ENCODE measurements at places on chromosomes 3 and 15.

DNA sequence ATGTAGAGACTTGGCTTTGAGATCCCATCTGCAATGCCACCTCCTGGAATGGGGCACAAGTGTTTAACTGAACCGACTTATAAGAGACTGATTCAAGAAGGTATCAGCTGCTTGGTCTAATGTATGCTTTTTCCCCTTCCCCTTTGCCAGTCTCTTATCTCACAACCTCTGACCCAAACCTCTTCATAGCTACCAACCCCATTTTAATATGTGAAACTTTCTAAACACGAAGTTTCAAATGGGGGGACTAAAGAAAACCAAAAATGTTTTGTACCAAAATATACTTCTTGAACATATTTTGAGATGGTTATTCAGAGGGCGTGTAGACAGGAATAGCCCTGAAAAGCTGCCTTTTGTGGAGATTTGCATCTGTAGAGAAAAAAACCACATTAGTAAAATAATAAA, 73.1 kb downstream of the OXSM start:
- DNase-seq = no peak

GRCh38 chr3:41092844-41093243, 106.5 kb upstream of the CTNNB1 start:
- DNase-seq = no peak

- DNase-seq = no peak
Observed at GRCh38 chr3:139466360-139466759, 10.0 kb downstream of the RBP2 start.

GRCh38 chr15:56725386-56725785, 7.9 kb downstream of the ZNF280D start:
- DNase-seq = no peak

GRCh38 chr3:102577082-102577789, 142.4 kb downstream of the ZPLD1 start:
- no peak for DNase-seq

GRCh38 chr15:41506796-41507341, 6.8 kb downstream of the LTK start:
- no peak for DNase-seq

DNA sequence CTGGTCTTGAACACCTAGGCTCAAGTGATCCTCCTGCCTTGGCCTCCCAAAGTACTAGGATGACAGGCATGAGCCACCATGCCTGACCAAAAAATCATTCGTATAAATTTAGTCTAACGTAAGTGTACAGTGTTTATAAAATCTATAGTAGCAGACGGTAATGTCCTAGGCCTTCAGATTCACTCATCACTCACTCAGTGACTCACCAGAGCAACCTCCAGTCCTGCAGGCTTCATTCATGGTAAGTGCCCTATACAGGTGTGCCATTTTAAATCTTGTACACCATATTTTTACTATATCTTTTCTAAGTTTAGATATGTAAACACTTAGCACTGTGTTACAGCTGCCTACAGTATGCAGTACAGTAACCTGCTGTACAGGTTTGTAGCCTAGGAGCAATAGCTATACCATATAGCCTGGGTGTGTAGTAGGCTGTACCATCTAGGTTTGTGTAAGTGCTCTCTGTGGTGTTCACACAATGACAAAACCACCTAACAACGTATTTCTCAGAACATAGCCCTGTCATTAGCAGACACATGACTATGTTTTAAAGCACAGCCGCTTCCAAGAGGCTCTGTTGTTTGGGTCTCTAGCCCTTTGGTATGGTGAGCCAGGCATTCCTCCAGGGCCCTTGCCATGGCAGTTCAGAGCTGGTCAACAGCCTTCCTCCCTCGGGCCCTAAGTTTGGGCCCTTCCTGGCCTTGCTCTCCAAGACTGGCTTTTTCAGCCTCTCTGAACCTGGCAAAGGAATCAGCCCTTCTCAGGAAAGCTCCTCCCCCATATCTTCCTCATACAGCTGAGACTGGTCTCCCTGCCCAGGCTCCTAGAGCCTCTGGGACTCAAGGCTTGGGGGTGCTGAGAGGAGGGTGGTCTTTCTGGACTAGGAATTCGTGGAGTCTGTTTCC, 1.9 kb upstream of the CCDC9B start:
- DNase-seq = no peak

- peak; percentile 51 for DNase-seq
Observed at GRCh38 chr3:142987080-142987700, 14.2 kb upstream of the U2SURP start.

DNA sequence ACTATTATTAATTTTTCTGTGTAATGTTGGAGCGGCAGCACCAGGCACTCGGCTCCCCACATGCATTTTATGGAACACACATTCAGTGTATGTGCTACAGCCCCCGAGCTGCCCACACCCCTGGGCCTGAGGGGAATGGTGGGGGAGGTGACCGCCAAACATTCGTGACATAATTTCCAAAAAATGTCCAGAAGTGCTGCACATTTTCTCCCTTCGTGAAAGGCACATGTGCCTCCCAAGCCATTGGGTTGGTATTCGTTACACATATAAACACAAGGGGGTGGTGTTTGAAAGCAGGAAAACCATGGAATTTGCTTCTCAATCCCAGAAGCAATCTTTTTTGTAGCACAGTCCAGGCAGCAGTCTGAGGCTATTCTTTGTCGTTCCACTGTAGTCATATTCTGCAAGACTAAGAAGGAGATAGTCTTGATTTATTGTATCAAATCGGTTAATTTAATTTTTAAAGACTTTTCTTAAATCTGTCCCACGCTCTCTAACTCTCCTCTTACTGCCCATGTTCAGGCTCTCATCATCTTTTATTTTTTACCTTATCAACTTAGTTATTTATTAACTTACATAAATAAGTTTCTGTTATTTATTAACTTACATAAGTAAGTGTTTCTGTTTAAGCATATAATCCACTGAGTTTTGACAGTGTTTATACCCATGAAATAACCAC, 39.2 kb upstream of the POLR2M start:
- no peak for DNase-seq

DNA sequence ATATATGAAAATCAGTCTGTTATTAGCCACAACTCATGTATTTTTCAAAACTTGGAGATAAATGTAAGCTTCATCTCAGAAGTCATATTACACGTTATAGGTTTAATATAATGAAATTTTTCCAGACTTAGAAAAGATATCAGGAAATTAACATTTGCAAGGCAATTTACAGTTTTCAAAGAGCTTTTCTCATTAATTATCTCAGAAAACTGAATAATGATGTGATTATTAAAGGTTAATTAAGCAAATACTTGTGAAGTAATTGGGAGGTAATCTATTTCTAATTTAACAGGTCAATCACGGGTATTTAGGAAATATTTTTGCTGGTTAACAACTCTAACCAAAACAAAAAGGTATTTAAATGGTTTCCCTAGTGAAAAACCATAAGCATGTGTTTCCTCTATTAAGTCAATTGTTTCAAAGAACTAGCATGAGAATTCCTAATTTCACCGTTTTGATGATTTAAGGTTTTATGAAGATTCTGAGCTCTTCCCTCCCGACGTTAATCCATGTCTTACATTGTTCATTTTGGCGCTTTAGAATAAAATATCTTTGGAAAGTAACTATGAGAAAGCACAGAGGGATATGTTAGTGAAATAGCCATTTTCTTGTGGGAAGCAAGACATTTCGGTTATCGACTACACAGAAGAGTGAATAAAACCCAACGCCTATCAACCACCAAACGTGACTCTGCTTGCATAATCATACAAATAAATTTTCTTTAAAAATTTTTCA, 1.5 kb upstream of the NEO1 start:
- no peak for DNase-seq

DNA sequence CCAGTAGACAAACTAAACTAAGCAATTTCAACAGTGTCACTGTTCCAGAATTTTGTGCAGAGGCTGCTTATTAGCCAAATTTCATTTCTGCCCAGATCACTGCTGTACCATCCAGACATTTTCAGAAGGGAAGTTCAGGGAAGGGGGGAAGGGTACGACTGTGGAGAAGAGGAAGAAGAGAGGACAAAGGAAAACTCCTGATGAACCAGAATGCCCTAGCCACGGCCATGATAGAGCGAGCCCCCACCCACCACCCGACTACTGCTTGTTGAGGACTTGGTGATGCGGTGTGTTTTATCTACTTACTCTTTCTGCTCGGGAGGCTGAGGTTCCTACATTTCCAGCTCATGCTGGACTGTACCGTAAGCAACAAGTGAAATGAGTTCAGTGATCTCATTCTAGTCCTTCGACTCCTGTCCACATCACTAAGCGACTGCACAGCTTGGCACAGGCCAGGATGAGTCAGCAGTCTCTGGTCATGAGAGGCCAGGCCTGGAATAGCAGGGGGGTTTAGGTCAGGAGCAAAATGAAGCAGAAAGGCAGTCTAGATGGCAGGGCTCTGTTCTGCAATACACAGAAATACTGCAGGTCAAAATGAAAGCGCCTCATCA, 330.8 kb downstream of the TIGIT start:
- DNase-seq = no peak

GRCh38 chr15:61613729-61614128, 384.6 kb upstream of the RORA start:
- no peak for DNase-seq

DNA sequence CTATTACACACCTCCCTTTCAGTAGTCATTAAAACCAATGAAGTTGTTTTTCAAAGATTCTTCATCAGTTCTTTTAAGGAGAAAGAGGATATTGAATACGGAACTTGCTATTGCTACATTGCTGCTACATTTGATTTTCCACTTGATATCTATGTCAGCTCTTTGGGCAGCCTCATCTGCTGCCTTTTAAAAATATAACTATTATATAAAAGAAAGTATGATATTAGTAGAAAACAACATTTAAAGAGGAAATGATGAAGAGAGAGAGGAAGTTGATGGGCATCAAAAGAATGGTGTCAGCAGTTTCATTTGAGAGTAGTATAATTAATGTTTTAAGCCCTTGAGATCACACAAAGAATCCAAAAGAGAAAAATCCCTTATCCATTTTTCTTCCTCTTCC, 171.4 kb downstream of the NFKBIZ start:
- DNase-seq = peak; percentile 37

GRCh38 chr3:25424614-25425013, 3.4 kb upstream of the RARB start:
- no peak for DNase-seq

GRCh38 chr3:131704098-131704497, 201.3 kb upstream of the MRPL3 start:
- no peak for DNase-seq

DNA sequence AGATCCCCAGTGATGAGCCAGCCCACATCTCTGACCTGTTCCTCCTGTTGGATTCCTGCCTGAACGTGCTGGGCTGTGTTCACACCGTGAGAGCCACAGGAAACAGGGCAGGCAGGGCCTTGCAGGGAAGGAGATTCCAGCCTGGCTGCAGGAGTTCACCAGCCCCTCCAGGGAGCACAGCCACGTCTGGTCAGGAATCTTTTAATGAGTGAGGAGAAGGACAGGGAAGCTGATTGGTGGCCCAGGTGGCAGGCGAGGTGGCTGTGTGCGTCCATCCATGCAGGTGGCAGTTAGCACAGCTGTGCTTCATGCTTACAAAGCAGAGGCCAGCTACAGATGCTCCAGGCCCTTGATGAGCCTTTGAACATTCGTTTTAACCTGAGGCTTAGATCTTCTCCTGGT, 10.5 kb downstream of the LRRK1 start:
- DNase-seq = no peak

GRCh38 chr3:123870033-123870432, 14.1 kb downstream of the MYLK start:
- no peak for DNase-seq

- DNase-seq = no peak
Observed at GRCh38 chr3:41518626-41519025, 319.3 kb downstream of the CTNNB1 start.

GRCh38 chr15:82993144-82993543, 7.1 kb downstream of the RAMAC start:
- no peak for DNase-seq

DNA sequence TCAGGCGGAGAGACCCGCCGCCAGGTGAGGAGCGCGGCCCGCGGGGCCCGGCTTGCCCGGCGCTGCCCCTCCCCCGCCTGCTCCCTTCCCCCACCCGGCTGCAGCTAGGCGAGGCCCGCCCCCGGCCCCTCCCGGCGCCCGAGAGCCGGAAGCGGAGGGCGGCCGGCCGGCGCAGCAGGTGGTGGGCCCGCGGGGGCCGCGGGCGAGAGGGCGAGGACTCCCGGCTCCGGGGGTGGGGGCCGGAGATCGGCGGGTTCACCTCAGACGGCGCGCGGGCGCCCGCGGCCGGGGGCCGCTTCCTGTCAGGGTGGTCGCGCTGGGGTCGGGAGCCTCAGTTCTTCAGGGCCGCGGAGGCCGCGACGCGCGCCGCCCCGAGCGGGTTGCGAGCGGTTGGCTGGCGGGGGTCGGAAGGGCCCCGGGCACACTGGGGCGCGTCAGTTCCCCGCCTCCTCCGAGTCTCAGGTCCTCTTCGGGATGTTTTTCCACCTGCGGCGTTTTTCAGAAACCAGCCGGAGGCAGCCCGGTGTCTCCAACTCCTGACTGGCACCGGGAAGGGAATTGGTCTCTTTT, 395 bp downstream of the ZFAND6 start:
- peak; percentile 69 for DNase-seq

DNA sequence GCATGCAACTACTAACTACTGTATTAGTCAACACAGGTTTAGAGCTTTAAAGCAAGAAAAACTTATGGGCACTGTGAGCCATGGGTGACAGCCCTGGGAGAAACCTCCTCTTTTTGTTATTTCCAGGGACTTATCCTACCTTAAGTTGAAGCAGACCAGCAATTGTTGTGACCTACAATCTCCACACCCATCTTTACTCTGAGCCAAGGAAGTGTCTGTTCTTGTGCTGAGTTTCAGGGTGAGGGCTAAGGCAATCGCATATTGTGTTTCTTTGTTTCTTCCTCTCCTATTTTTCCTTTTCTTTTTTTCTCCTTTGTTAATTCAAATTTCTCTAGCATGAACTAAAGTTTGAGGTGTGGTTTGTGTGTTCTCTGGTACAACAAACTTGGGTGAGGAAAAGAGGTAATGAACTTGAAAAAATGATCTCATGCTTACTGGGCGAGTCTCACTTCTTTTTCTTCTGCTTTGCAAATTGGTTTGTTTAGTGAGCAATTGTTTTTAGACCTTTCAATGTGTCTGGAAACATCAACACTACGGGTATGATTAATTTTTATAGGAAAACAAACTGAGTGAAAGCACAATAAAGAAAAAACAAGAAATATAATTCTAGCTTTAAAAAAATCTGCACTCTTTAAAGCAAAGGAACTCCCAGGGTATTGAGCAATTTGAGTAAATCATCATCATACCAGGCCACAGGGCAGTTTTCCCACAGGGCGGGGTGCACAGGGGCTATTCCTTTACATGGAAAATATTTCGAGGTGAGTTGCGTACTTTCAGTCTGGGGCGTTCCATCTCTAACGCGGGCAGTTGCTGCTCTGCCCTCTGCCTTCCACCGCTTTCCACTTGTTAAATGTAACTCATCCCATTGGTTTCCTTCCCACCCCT, 2.7 kb downstream of the UPK1B start:
- DNase-seq = no peak

GRCh38 chr15:84631706-84632272, 22.3 kb downstream of the WDR73 start:
- DNase-seq = no peak
